ENCODE measurements at places on chromosomes 3 and 15. TPM values are rescaled to one million over a fixed set of nuclear protein-coding genes. Genes with fewer than 3 reads are reported as not detected.

GOLGA8T gene
- 0.52 TPM for total RNA-seq

TMPRSS7 gene
- not detected for total RNA-seq

CORO2B gene
- not detected for total RNA-seq

HESX1 gene
- not detected for total RNA-seq

TSPAN3 gene
- total RNA-seq: 149 TPM

GRCh38 chr3:126961191-126961790 is 21.6 kb upstream of the PLXNA1 start:
- no peak for DNase-seq

- no peak for DNase-seq
Measured at GRCh38 chr15:40295877-40296560, 11.7 kb downstream of the PLCB2 start.

DNA sequence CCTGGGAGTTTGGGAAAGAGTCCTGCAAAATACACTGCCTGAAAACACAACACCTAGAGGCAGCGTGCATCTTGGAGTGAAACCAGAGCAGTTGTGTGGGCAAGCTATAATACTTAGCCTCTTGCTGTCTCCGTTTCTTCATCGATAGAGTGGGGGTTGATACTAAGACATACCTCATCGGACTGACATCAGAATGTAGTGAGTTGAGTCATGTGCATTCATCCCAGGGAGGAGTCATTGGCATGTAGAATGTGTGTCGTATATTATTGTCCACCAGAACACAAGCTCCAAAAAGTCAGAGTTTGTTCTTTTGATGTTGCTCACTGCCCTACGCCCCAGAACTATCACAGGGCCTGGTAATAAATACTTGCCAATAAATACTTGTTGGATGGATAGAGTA is 4.3 kb downstream of the SNTN start:
- DNase-seq: no peak

DNA sequence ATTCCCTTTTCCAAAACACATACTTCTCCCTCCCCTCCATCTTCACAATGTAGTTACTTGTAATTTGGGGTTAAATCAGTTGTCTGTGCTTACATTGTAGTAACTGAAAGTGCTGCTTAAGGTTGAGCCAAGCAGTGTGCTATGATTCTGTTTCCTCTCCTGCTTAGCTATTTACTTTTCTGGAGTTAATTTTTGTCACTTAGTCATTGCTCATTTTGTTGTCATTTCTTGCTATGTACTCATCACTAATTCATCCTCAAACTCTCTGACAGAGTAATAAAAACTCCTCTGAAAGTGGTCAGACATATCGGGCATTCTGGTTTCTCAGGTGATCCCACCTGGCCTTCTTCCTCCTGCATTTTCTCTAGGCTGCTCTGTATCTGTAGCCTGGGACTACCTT is 80.7 kb downstream of the PPARG start:
- no peak for DNase-seq

GRCh38 chr3:15065550-15066007 is 464 bp upstream of the MRPS25 start:
- no peak for DNase-seq

DNA sequence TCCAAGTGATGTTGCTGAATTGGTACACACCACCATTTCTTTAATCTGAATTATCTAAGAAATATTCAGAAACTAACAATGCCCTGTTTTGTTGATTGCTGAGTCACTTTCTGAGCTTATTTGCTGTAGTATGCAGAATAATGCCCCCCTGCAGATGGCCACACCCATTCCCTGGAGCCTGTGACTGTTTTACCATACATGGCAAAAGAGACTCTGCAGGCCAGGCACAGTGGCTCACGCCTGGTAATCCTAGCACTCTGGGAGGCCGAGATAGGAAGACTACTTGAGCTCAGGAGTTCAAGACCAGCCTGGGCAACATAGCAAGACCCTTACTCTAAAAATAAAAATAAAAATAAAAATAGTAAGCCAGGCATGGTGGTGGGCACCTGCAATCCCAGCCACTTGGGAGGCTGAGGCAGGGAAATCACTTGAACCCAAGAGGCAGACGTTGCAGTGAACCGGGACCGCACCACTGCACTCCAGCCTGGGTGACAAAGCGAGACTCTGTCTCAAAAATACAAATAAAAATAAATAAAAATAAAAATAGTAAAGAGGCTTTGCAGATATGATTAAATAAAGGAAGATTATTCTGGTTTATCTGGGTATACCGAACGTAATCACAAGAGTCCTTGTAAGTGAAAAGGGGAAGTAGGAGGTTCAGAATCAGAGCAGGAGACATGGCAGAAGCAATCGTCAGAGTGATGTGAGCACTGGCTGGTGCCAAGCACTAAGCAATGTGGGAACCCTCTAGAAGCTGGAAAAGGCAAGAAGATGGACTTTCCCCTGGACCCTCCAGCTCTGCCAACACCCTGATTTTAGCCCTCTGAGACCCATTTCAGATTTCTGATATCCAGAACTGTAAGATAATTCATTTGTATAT is 19.0 kb downstream of the PCYT1A start:
- DNase-seq: peak; percentile 43

DNA sequence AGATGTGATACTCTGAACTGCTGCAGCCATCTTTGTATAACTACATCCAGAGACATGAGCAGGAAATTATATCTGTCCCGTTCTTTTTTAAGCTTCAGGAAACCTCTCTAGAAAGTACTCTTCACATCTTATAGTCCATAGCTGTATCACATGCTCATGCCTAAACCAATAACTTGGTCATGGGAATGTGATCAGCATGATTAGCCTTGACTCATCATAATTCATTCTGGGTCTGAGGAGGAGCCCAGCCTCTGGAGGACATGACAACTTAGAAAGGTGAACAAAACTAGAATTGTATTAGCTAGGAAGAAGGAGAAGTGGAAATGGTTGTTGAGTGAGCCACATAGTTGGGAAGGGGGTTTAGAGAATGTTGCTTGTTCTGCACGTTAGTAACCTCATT is 12.9 kb downstream of the PPM1L start:
- no peak for DNase-seq

DNA sequence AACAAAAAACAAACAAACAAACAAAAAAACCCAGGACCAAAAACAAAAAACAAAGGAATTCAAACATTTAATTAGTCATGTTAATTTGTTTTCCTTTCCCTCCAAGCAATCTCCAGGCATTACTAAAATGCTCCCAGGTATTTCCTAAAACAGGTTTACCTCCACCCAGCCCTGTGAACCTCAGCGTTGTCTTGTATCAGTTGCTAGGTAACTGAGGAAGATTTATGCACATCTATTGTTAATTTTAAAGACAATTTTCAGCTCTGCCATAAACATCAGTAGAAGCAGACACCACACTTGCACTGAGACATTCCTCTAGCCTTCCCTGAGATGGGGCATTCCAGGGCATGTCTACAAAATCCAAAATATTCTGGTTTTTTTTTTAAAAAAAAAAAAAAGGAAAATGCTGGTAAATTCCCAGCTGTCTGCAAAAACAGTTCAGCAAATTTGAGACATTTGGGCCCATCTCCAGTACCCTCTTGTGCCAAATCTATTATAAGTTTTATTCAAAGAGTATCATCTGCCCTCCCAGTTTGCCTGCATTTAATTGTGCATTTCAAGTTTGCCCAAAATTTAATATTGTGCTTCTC is 227.6 kb downstream of the ADAMTS9 start:
- DNase-seq: no peak

DNA sequence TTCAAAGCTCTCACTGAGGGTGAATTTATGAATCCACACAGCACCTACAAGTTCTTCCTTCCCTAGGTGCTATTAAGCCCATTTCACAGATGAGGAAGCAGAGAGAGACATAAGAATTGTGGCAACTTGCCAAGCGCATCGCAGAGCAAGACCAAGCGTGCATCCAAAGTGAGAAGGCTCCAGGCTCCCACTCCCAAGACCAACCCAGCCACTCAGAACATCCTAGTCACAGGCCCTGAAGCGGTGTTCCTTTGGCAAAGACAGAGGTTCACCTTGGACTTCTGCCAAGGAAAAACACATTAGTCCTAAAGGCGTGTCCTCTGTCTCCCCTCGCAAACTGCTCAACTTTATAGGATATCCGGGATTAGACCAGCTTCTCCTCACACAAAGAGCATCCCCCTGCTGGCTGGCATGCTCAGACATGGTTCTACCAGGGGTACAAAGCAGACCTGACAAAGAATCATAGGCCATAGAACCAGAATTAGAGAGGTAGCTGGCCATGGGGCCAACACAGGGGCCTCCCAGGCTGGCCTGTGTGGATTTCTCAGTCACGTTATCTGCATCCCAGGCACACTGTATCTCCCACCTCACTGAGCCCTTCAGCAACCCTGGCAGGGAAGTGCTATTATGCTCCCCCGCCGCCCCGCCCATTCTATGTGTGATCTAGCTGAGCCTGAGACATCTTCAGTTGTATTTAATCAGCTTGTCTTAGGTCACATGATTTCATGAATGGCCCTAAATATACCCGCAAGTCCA is 160.2 kb downstream of the FOXP1 start:
- no peak for DNase-seq

GRCh38 chr15:63054281-63054683 is 11.7 kb downstream of the TPM1 start:
- DNase-seq: no peak

- DNase-seq: no peak
Measured at GRCh38 chr3:186839874-186840641, 2.5 kb upstream of the ADIPOQ start.

DNA sequence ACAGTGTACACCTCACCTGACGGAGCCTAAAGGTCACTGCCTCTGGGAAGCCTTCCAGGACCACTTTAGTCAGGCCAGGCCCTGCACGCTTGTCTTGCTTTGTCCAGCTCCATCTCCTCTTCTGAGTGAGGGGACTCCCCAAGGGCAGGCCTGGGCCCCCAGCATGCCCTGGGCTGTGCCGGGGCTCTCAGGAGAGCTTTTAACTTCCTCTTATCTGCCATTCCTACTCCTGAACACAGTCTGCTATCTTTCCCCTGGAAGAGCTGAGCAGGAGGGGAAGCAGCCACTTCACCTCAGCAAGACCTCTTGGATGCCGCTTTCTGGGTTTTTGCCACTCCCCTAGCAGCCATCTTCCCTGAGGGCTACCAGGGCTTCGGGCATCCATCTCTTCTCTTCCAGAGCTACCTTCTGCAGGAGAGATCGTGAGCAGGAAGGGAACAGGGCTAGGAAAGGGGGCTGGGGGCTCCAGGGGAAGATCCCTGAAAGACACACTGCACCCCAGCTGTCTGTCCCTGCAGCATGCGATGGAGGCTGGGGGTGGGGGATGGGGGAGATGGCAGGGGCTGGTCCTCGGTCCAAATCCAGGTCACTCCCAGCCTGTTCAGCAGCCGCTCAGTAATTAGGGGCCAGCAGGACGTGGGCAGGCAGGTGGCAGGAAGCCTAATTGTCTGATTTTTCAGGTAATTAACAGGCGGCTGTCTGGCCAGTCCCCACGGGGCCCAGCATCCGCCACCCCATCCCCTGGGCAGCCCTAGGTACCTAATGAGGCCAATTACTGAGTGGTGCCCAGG is 19.9 kb upstream of the RPL29 start:
- no peak for DNase-seq

- DNase-seq: no peak
Measured at GRCh38 chr3:34361921-34362320, 563.5 kb downstream of the PDCD6IP start.

DNA sequence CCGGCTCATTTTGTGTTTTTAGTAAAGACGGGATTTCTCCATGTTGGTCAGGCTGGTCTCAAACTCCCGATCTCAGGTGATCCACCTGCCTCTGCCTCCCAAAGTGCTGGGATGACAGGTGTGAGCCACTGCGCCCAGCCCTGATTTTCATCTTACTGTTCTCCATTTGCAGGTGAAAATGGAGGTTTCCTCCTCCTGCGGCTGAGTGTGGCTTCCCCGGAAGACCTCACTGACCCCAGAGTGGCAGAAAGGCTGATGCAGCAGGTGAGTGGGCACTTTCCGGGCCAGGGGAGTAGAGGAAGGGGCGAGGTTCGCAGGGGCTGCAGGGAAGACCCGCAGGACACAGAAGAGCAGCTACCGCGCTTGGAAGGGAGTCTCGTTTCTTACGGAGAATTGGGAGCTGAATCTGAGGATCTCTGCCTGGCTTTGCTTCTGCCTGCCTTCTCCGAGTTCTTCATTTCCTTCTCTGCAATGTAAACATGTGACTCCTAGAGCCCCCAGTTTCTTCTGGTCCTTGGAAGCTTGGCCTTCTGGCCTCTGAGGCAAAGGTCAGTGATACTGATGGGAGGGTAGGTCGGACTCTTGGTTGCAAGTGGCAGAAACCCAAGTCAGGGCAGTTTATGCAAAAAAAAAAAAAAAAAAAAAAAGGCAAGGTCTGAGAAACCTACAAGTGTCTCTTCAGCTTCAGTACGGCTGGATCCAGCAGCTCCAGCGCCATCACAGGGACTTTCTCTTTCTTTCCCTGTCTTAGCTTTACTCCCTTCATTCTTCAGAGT is 8.9 kb downstream of the MUC20 start:
- no peak for DNase-seq

DNA sequence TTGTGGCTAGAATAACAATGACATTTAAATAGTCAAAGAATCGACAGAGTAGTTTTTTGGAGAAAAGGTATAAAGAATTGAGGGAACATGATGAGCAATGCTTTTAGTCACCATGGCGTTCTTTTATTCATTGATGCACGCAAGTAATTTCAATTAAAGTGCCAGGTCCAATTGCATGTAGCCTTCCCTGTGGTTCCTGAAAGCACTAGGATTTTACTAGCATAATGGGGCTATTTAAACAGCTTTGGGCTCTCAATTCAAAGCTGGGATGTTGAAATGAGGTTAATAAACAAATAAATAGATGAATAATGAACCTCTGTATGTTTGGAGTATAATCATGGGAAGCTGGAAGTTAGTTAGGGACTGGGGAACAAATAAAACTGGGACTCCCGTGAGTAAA is 121.2 kb upstream of the GAP43 start:
- no peak for DNase-seq

GRCh38 chr3:183564046-183564445 is 8.5 kb upstream of the KLHL6 start:
- DNase-seq: no peak

GRCh38 chr3:121796970-121797369 is 37.9 kb downstream of the IQCB1 start:
- no peak for DNase-seq

DNA sequence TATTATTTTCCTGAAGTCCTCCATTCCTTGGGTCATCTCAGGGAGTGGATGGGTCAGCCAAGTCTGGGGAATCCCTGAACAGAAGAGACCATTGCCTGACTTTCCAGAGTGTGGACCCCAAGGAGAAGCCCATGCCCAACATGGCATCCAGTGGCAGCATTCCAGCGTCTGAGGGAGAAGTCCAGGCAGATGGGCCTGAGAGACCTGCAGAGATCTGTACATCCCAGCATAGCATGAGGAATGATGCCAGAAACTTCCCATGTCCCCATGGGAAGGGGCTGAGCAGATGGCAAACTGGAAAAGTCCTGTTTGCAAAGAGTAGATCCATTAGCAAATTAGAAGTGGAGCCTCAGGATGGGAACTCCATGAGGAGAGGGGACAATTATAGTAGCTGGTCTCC is 17.6 kb upstream of the COLQ start:
- no peak for DNase-seq

DNA sequence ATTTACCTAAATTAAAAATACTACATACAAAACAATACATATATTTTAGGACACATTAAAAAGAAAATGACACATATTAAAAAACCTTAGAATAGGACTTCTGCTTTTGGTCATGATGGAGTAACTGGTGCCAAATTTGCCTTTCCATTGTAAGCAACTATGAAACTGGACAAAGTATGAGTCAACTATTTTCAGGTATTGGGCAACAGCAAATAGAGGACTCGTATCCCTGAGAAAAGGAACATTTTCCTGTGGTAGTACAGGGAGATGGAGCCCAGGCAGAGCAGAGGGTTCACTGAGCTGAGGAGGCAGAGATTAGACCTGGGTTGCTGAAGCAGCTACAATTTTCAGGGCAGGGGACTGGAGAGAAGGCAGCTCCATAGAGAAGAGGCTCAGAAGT is 14.7 kb downstream of the CCR1 start:
- DNase-seq: no peak
